A172 (cell line): ENCODE measurements at places on chromosomes 4 and X. TPM values are rescaled to one million over a fixed set of nuclear protein-coding genes. Genes with fewer than 3 reads are reported as not detected.

The SCOC gene
- 133 and 159 TPM in 2 replicates for total RNA-seq

- no peak for DNase-seq
Observed at GRCh38 chr4:47746122-47746521, 91.7 kb downstream of the CORIN start.

- no peak for DNase-seq
Observed at GRCh38 chrX:71504346-71504745, 28.6 kb upstream of the OGT start.

DNA sequence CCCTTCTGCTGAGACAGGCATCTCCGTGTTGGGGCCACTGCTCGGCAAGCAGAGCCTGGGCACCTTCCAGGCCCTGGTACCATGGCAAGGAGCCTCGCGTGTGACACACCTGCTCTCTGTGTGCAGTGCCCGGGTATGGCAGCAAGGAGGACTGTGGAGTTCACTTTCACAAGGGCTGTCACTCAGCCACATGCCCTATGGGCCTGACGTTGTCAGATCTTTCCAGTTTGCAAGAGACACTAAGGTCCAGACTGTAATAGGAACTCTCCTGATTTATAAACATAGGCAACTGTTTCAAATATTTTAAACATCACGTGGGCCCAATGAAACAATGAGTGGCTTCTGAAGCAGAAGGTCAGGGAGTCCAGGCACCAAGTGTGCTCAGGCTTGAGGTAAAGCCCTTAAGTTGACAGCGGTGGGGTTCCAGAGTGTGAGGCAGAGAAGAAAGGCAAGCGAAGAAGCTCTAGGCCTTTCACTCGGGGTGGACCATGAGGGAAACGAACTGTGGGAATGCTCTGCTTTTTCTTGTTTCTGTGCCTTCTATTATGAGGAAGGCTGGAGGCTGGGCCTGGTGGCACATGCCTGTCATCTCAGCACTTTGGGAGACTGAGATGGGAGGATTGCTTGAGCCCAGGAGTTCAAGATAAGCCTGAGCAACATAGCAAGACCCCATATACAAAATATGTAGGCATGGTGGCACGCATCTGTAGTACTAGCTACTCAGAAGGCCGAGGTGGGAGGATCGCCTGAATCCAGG, 108.6 kb upstream of the TRIM2 start:
- DNase-seq, result no peak

DNA sequence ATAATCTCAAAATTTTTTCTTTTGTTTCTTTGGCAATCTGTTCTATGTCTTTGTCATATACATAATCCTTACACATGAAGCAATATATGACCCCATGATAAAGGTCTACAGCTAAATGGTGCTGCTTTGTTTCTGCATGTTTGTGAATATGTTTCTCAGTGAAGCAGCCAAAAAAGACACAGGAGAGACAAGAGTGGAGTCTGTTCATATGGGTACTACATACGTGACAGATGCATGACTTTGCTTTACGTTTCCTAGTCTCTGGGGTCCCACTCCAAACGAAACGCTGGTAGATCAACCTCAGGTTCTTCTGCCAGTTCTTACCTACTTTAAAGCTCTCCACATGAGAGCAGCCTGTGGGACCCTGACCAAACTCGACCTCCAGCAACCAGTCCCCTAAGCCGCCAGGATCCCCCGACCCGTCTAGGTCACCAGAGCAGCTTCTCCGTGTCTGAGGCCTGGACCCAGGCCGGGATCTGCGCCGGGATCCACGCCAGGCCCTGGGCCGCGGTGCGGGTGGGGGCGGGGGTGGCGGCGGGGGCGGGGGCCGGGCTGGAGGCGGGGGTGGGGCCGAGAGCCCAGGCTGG, 1.5 kb downstream of the USP51 start:
- DNase-seq, result no peak

DNA sequence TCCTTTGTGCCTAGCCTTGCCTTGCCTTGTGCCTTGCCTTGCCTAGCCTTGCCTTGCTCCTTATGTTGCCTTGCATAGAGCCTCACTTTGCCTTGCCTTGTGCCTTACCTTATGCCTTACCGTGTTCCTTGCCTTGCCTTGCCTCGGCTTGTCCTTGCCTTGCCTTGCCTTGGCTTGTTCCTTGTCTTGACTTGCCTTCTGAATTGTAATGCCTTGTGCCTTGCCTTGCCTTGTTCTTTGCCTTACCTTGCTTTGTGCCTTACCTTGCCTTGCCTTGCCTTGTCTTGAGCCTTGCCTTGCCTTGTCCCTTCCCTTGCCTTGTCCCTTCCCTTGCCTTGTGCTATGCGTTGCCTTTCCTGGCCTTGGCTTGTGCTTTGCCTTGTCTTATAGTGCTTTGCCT, 90.2 kb downstream of the TAB3 start:
- no peak for DNase-seq

- DNase-seq, result no peak
Observed at GRCh38 chrX:88903989-88904718, 157.1 kb downstream of the CPXCR1 start.

The LPAR4 gene
- total RNA-seq, result 0.07 TPM in 1 of 2 replicates, not detected in the other

The NAP1L3 gene
- 1.2 and 1.5 TPM in 2 replicates for total RNA-seq

The TLR6 gene
- 8.1 and 11.0 TPM in 2 replicates for total RNA-seq

The MAGEA6 gene
- 78.2 and 78.3 TPM in 2 replicates for total RNA-seq

The DRD5 gene
- not detected in 2 replicates for total RNA-seq

DNA sequence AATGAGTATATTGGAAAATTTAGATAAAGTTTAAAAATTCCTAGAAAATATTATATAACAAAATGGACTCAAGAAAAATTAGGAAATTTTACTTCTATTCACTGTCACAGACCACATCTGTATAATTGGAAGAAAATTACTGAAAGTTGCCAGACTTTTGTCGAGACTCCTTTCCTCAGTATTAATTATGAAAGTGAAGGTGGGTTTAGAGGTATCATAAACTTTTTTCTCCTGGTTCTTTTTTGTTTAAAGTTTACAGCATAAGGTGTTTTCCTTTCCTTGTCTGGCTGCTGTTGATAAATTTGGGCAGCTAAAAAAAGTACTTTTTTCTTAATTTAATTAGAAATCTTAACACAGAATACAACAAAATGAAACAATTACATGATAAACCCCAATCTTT, 6.7 kb upstream of the TEX13D start:
- DNase-seq, result no peak

DNA sequence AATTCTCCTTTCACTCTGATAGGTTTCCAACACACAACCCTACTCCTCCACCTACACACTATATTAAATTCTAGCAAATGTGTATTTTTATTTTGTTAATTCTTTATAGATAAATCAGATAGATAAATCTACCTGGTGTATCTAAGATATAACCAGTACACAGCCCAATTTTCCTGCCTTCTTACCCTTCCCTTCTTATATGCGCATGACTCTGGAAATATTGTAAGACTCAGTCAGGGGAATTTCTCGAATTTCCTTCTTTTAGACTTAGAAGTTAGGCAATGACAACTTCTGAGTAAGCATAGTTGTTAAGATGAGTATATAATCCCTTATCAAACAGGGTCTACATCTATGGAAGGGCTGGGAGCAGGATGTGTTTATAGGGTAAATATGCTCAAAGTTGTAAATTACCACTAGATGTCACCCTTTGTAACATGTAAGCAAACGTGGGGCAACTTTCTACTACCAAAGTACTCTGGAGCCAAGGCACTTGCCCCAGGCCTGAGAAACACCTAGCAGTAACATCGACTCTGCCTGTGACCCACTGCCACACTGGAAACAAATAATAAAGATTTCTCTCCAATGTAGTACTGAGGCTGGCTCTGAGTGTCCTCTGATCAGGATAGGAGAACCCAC, 444.7 kb downstream of the IQCM start:
- peak; percentile 69 for DNase-seq

DNA sequence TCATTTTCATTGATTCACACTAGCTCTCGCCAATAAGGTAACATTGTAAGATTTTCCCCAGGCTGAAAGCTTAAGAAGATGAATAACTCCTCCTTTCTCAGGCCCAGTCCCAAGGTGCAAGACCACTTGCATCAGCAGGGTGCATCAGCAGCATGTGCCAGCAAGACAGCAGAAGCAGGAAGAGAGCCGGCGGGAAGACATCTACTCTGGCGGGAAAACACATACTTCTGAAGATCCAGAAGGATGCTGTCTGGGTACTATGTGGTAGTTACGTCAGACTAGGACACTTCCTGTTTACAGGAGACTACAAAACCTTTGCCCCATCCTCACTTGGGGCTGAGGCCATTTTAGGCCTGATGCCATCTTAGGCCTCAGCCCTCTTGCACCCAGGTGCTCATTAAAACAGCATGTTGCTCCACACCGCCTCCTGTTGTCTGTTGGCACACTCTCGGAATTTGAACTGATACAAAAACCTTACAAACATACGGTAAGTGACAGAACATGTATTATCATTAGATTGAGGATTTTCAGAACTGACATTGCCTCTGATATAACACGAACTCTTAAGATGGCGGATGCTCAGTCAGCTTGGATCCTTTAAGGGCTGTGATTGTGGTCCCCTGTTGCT, 886.5 kb upstream of the EPHA5 start:
- no peak for DNase-seq

- no peak for DNase-seq
Observed at GRCh38 chrX:43676971-43677572, 21.0 kb downstream of the MAOA start.

GRCh38 chrX:100264200-100264599, 145.9 kb downstream of the PCDH19 start:
- no peak for DNase-seq

GRCh38 chrX:8201896-8202331, 30.8 kb upstream of the VCX2 start:
- peak; percentile 22 for DNase-seq

DNA sequence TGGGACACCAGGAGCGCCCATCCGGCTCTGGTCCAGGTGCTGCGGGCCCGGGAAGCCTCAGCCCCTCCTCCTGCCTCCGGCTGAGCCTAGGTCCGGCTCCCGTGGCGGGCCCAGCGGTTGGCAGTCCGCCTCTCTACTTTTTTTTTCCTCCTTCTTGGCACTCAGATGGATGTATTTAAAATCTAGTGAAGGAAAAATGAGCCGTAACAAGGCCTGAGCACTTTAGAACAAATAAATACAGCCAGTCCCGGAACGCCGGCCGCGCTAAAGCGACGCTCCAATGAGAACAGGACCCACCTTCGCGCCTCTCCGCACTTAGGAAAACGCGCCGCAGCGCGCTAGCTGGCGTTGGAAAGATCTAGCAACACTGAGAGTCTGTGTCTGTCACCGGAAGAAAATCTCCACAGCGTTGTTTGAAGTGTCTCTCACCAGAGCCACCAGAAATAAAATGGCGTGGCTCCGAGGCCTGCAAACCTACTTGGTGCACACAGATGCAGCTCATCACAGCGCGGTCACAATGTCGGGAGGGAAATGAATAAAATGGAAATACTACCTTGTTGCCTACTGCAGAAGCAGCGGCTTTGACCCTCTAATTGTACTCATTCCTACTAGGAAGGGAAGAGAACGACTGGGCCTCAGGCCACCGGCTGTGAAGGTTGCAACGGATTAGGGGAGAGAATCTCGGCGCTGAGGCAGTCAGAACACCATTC, 4.7 kb downstream of the NEUROG2 start:
- DNase-seq, result no peak

The RNF150 gene
- total RNA-seq, result 4.9 and 6.4 TPM in 2 replicates

GRCh38 chrX:24398766-24399165, 38.3 kb downstream of the SUPT20HL1 start:
- no peak for DNase-seq

- DNase-seq, result no peak
Observed at GRCh38 chr4:55920571-55920970, 28.2 kb upstream of the CEP135 start.

DNA sequence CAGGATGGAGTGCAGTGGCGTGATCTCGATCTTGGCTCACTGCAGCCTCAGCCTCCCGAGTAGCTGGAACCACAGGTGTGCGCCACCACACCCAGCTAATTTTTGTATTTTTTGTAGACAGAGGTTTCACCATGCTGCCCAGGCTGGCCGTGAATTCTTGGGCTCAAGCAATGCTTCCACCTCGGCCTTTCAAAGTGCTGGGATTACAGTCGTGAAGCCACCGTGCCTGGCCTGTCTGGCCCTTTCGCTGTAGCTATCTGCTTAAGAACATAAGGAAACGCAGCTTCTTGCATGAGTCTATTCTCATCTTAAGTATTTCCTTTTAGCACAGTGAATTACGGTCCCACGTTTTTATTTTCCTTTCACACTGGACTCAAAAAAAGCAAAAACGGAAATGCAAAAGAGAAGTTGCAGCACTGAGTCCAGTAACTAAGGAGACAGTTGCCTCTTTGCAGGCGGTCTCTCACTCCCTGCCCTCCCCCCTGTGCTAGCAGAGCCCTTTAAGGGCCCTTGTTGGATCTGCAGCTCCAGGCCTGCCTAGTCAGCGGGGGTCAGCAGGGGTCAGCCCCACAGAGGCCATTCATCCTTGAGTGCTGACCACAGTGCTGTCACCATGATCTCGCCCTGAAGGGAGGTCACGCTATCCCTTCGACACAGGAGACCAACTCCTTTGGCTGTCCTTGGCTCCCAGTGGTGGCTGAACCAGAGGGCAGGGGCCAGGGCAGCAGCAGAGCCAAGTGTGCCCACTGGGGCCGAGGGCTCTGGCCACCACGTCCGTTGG, 21.8 kb upstream of the TBC1D14 start:
- DNase-seq, result no peak

The PNMA3 gene
- total RNA-seq, result not detected in 2 replicates

- no peak for DNase-seq
Observed at GRCh38 chr4:150974252-150974640, 40.8 kb downstream of the LRBA start.

GRCh38 chrX:153689654-153690465, 2.1 kb downstream of the SLC6A8 start:
- DNase-seq, result peak; percentile 46

DNA sequence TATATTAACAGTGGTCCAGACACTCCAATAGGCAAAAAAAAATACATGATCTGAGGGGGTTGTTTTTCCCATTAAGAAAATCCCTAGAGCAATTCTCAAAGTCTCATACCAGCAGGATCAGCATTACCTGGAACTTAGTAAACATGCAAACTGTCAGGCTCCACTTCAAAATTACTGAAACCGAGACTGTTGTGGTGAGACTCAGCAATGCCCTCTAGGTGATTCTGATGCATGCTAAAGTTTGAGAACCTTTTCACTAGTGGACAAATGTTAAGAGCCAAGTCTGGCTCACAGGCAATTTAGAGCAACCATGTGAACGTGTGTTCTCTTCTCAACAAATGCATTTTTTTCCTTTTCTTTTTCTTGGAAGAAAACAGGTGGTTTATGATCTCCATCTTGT, 30.2 kb downstream of the NEK1 start:
- DNase-seq, result no peak

The ODAPH gene
- not detected in 2 replicates for total RNA-seq

DNA sequence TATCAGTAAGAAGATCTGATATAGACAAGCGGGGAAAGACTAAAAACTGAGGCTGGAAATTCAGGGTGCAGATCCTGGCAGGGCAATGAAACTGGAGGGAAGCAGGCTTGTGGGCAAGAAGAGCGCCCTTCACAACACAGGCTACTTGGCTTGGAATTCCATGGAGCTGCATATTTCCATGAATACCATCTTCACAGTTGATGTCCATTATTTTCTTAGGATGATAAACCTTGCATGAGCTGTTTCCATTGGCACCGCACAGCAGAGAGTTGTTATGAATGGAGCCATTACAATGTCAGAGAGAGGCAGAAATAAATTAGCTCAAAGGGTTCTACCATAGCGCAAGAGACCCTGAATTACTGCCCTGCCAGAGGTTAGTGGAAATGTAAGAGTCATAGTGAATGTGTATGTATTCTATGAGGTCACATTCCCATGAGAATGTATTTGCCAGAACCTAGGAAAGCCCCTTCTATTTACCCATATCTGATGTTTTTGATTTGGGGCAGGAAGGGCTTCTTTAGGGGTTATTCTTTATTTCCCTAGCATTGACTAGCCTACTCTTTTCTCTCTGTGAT, 215.6 kb downstream of the PALLD start:
- no peak for DNase-seq

- DNase-seq, result no peak
Observed at GRCh38 chrX:146456058-146456457, 353.5 kb upstream of the CXorf51B start.
